Left renal pelvis (tissue), 4 donors: ENCODE measurements at places on chromosomes 16 and 17. TPM values are rescaled to one million over a fixed set of nuclear protein-coding genes. Genes with fewer than 3 reads are reported as not detected.

GRCh38 chr17:27206447-27206846 lies 87.5 kb upstream of the WSB1 start:
- DNase-seq: no peak

DNA sequence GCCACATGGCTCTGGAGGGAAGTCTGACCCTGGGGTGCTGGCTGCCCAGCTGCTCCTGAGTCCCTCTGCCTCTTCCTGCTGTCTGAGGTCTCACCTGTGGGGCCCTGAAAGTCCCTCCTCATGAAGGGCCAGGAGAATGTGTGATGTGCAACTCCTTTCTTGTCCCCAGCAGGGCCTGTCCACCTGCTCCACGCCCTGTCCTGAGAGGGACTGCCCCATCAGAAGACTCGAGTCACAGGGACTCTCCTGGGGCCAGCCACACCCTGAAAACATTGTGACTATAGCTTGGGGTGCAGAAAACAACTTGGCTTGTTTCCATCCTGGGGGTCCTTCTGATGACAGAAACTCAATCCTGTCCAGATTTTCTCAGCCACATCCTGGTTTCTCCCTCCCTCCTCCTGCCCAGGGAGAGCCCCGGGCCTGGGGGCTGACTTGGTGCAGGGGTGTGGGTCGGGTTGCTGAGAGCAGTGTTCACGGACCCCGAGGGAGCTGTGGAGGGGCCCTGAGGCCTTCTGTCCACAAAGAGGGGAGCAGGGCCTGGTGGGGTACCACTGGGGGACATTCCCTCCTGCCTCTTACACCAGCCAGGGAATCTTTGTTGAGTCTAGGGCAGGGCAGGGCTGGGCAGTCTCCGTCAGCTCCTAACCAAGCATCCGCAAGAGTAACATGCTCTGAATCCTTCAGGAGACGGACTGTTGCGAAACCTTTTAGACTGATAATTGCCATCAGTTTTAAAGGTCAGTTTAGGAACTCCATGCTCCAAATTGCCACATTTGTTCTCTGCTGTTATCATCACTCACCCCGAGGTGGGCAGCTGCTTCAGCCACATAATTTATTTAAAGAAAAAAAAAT lies 45.9 kb downstream of the NT5M start:
- DNase-seq: no peak

DNA sequence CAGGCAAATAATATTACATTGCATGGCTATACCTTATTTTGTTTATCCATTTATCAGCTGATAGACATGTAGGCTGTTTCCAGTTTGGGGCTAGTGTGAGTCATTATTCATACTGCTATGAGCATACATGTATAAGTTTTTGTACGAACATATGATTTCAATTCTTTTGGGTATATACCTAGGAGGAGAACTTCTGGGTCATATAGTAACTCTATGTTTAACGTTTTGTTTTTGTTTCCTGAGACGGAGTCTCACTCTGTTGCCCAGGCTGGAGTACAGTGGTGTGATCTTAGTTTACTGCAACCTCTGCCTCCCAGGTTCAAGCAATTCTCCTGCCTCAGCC lies 2.4 kb upstream of the ITGAL start:
- no peak for DNase-seq

- DNase-seq: no peak
Measured at GRCh38 chr17:61825448-61826137, 37.7 kb downstream of the BRIP1 start.

- no peak for DNase-seq
Measured at GRCh38 chr16:77306075-77306474, 106.9 kb downstream of the SYCE1L start.

- DNase-seq: no peak
Measured at GRCh38 chr16:65124212-65124548, 2.3 kb upstream of the CDH11 start.

DNA sequence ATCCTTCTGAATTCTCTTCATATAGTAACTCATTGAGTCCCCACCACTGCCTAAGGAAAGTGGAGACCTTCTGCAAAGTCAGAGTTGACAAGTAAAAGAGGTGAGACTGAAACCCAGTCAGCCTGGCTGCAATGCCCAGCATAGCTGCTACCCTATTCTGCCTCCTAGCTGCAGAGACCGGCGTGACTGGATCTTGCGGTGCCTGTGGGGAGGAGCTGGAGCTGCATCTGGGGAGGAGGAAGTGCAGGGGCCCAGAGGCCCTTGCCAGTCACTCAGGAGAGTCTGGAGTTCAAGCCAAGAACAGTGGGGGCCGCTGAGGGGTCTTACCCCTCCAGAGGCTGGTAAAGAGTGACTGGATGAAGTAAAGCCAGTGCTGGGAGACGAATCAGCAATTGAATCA lies 35.0 kb upstream of the ZNF423 start:
- DNase-seq: no peak

DNA sequence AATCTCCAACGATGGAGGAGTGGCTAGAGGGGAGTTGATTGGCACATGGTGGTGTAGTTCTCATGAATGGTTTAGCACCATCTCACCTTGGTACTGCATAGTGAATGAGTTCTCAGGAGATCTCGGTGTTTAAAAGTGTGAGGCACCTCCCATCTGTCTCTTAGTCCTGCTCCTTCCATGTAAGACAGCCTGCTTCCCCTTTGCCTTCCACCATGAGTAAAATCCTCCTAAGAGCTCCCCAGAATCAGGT lies 428.8 kb upstream of the MAF start:
- DNase-seq: no peak

DNA sequence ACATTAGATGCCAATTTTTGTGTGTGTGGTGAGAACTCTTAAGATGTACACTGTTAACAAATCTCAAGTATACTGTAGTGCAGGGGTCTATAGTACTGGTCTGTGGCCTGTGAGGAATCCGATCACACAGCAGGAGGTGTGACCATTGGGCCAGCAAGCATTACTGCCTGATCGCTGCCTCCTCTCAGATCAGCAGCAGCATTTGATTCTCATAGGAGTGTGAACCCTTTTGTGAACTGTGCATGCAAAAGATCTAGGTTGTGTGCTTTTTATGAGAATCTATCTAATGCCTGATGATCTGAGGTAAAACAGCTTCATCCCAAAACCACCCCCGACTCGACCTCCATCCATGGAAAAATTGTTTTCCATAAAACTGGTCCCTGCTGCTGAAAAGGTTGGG lies 12.6 kb downstream of the ZNF267 start:
- no peak for DNase-seq

- DNase-seq: no peak
Measured at GRCh38 chr17:79217473-79218135, 143.0 kb downstream of the ENGASE start.

DNA sequence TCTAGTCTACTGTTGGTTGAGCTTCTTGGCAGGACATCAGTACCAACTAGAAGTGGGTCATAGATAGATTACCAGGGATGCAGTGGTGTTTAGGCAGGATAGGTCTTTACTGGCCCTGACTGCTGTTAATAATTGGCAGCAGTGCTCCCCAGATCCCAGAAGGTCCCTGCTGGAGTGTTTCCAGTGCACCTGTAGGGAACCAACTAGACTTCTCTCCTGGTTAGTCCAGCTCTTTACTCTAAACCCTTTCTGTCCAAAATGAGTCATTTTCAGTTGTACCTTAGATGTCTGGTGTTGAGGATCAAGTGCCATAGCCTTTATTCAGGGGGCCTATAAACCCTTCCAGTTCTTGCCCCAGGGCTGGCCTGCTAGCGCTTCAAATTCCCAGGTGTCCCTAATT lies 8.7 kb downstream of the POLR2C start:
- no peak for DNase-seq

GRCh38 chr16:56401482-56401881 lies 23.9 kb downstream of the AMFR start:
- DNase-seq: no peak

DNA sequence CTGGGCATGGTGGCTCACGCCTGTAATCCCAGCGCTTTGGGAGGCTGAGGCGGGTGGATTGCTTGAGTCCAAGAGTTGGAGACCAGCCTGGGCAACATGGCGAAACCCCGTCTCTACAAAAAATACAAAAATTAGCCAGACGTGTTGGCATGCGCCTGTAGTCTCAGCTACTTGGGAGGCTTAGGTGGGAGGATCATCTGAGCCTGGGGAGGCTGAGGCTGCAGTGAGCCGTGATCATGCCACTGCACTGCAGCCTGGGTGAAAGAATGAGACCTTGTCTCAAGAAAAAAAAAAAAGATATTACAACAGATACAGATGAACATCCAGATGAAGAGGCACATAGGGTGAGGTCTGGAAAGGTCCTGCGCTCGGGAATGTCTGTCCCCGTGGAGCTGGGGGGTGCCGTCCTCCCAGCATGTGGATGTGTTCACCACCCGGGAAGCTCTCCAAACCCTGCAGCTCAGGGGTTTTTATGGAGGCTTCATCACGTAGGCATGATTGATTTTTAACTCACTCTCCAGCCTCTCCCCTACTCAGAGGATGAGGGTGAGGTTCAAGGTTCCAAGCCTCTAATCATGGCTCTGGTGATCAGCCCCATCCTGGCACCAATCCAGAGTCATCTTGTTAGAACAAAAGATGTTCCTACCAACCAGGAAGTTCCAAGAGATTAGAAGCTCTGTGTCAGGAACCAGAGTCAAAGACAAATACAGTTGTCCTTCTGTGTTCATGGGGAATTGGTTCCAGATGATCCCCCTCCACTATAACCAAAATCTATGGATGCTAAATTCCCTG lies 85.0 kb upstream of the DNAJA2 start:
- DNase-seq: no peak

DNA sequence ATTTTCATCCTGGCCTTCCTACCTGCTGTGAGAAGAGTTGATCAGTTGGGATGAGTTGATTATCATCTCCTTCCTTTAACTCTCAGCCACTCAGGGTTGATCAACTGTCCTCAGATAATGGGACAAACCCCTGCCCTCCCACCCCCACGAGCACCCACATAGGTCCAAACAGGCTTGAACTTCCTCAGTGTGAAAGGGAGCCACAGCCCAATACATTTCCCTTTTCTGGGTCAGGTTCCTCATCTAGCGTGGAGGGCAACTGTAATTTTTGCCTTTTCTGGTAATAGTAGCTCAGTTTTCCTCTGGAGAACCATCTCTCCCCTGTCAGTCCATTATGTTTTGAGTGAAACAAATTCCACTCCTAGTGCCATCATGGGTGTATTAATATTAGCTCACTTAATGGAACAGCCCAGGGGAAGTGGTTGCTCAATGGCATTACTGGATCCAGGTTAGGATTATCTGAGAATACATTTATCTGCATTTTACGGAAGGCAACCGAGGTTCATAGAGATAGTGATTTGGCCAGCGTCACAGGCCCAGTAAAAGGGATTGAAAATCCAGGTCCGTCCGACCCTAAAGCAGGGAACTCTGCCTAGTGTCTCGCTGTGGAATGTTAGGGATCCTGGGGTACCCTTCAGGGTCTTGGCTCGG lies 476 bp upstream of the LPCAT2 start:
- DNase-seq: no peak

DNA sequence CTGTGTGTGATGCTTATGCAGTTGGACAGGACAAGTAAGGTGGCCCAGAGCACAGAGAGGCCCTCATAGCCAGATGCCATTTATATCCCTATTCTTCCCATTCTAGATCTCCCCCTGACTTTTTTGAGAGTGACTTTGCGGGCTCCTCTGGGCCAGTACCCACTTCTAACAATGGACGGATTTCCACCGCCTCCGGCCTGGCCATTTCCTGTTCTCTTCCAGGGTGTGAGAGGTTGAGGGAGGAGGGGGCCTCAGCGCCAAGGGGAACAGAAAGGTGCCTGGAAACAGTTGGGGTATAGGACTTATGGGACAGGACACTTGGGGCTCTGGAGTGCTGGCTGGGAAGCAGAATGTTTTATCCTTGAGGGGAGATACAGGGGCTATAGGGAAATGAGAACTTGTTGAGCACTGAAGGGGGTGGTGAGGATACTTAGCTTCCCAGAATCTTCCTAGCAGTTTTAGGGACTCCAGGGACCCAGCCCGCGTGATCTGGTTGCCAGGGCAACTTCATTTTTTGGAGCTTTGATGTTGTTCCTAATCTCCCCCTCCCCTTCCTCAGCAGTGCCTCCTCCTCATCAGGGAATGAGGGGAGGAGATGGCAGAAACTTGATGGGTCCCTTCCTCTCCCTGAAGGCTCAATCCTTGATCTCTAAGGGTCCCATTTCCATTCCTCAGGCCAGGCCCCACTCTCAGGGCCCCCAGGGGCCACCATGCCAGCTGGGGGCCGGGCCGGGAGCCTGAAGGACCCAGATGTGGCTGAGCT lies 3.6 kb downstream of the TAOK2 start:
- DNase-seq: no peak

DNA sequence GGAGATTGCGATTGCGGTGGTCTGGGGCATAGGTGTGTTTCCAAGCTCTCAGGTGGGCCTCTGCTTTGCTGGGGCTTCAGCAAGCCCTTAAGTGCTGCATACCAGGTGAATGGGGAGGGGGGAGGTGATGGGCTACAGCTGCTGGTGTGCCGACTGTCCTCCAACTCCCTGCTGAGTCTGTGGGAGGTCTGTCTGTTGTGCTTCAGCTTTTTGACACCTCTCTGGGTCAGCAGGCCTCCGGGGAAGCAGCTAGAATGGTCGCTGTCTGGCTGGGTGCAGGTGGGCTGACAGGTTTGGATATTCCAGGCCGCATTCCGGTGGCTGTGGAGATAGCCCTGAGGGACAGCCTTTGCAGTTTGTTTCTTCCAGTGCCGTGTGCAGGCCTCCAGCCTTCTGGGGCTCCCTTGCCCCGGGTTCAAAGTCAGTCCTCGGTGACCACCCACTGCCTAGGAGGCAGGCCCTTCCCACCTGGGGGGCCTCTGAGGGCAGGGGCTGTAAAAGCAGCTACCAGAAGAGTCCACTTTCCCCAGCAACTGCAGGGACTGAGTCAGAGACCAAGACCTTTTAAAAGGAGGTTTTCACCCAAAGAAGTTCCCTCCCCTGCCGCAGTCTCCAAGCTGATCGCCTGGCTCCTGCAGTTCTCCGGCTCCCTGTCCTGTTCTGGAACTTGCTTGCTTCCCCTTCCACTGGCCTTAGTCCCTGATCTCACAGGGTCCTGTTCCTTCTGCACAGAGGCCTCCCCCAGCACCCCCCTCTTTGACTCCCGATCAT lies 2.0 kb upstream of the TTYH2 start:
- no peak for DNase-seq

PMFBP1 gene
- 4.2 TPM for polyA plus RNA-seq

CLEC3A gene
- 0.12 TPM for polyA plus RNA-seq

TPSAB1 gene
- polyA plus RNA-seq: not detected

MT1B gene
- not detected for polyA plus RNA-seq

CCL8 gene
- polyA plus RNA-seq: 0.20 TPM
